ENCODE measurements at places on chromosomes 7 and 10.

DNA sequence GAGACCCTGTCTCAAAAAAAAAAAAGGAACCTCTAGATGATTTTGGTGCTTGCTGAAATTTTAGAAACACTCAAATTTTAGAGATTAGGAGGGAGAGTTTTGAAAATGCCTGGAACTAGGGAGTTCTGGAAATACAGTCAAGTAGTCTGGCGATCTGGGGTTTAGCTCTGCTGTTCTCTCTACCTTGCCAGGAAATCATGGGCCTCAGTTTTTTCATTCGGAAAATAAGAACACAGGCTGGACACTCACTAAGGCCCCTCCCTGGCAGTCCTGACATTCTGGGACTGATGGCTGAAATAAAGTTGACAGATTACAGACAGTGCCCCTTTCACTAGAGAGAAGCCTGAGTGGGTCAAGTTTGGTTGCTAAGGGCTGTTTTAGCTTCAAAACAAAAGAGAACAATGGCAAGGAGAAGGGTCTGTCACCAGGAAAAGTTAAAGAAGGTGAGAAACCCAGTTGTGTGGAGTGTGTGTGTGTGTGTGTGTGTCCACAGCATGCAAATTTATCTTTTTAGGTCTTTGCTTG lies 25.0 kb upstream of the CALN1 start:
- no peak for DNase-seq

DNA sequence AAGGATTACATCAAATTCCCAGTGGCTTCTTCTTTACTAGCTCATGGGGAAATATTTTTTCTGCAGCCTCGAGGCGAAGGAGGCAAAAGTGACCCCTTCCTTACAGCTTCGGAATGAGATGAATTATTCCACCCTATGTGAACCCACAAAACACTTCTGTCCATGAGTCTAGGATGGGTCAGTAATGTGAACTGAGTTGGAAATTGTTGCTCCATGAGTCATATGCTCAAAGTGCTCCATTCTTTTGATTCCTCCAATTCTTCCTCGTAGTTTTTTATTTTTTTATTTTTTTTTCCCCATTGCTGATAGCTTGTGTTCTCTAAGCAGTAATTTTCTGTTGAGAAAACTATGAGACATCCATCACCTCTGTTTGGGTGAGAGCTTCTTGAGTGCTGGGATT lies 31.7 kb upstream of the FAM204A start:
- no peak for DNase-seq

GRCh38 chr7:132115028-132115427 lies 461.2 kb downstream of the PLXNA4 start:
- DNase-seq: no peak

GRCh38 chr10:63574011-63574410 lies 52.8 kb downstream of the REEP3 start:
- no peak for DNase-seq

DNA sequence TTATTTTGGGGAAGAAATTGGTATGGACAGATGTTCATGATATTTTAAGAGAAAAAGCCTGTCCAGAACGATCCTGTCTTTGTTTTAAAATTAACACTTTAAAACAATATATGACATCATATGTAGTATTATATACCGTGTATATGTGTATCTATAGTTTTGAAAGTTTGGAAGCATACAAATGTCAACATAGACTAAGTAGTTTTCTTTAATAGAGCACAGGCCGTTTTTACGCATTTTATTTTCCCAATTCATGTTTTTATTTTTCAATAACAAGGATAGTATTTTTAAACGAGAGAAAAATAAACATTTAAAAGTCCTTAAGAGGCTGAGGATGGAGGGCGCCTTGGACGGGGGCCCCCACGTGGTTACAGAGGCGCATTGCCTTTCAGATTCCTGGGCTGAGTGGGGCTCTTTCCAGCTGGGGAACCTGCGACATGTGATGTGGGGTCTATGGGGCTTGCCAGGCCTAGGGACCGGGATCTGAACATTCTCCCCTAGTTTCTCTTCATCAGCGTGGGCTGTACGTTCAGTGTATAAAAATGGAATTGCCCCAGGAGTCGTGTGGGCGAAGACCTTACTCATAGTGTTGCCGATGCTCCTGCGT lies 127.8 kb upstream of the ZNF746 start:
- DNase-seq: peak; percentile 62

GRCh38 chr10:108452533-108452932 lies 1288.0 kb upstream of the SORCS1 start:
- no peak for DNase-seq

DNA sequence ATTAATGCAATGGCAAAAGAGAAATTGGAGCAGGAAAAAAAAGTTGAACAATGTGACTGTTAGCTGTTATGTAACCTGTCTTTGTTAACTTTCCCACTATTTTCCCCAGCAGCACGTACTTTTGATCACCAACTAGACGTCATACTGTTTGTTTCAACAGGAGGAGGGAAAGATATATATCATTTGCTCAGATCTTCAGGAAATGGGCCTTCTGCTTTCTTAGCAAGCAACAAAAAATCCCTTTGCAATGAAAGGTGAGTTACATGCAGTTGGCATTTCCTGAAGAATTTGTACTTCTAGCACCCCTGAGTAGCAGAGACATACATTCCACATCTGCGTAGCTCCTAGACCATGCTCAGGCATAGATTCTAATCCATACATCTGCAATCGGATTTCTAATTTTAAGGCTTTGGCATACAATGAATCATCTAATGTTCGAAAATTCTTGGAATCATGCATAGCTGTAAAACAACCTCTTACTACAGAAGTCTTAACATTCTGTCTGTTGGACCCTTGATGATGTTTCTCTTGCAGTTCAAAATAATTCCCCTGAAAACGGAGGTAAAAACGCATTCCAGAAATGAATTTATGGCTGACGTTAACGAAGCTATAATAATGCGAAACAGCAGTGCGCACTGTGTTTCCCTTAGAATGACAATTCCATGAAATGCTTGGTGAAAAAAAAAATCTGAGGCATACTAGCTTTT lies 286.9 kb upstream of the MGMT start:
- DNase-seq: no peak

DNA sequence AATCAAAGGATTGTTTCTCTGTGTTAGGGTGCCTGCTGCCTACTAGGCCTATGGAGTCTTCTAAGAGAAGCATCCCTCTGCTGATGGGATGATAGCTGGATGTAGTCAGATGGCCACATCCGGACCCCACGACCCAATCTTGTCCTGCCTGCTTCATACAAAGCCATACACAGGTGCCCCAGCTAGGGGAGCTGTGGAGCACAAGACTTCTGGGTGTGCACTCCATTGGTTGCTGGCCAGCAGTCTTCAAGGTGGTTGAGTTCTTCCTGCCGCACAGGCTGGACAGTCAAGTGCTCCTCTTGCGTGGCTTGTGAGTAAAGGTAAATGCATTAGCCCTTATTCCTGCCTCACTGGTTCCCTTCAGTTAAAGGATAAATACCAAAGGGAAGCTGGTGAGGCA lies 120.2 kb downstream of the TEX36 start:
- DNase-seq: no peak

GRCh38 chr10:25912866-25913265 lies 21.2 kb upstream of the MYO3A start:
- no peak for DNase-seq

- no peak for DNase-seq
Observed at GRCh38 chr10:96292971-96293920, 11.0 kb upstream of the DNTT start.

- DNase-seq: peak; percentile 11
Observed at GRCh38 chr10:43594944-43595589, 11.2 kb upstream of the ZNF485 start.

DNA sequence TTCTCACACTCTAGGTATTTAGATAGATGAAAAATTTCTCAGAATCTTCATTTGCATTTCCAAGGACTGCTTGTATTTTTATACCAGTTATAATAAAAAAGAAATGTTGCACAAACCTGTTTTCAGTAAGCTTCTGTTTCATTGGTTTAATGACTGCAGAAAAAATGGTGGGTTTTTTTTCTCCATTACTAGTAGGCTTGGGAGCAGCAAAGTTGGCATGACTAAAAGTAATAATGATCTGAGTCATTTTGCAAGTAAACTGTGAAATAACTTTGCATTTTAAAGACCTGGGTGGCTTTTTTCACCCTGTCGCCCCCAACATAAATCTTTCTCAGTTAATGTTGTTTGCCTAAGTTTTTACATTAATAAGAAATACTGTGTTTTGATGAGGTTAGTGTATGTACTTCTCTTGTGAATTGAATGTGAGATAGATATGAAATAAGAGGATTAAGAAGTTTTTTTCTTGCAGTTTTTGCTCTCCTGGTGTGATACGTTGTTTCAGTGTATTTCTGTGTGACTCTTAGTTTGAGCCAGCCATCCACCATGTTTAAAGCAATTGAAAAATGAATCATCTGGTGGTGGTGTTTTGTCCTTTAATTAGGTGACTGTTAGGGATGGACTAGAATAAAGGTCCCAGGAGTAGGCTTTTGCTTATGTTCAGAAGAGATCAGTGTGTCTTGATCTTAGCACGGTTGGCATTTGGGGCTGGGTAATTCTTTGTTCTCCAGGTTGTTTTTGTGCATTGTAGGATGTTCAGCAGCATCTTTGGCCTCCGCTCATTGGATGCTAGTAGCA lies 1.8 kb downstream of the GNAI1 start:
- DNase-seq: no peak

- no peak for DNase-seq
Observed at GRCh38 chr10:62959553-62959952, 143.4 kb upstream of the EGR2 start.

DNA sequence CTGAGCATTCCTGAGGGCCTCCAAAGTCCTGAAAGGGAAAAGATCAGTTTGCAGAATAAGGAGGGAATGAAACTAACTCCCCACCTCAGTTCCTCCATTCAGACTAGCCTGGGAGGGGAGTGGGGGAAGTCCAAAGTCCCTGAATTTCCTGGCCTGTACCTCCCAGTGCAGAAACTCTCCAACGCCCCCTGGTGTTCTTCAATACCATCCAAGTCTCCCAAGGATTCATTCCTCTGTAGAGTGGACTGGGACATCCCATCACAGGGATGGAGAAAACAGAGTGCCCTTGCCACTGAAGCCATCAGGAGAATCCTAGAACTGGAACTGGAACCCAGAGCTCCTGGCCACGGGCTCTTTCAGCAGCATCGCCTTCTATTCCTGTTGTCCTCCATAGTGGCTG lies 1.6 kb upstream of the COL13A1 start:
- DNase-seq: no peak

DNA sequence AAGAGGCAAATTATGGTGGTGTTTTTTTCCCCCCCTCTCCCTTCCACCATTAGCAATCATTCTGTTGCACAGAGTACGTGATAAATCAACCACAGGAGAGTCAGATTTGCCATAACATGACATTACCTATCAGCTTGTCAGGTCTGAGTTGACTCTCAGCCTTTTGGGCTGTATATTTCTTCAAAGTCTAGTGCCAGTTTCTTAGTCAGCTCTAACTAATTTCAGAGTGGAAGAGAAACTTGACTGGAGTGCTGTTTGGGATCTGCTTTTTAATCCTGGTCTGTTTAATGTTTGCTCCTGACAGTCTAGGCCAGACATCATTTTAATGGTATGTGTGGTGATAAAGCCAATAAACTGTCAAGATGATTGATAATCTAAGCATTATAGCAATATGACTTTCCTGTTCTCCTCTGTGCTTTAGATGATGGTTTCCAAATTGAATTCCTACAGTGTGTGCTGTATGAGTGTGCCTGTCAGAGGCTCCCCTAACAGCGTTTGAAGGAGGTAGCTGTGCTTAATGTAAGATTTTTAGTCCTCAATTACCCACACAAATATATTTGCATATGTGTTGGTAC lies 76.9 kb downstream of the LRMDA start:
- DNase-seq: no peak

- DNase-seq: no peak
Observed at GRCh38 chr10:100628061-100628460, 92.3 kb downstream of the HIF1AN start.

- no peak for DNase-seq
Observed at GRCh38 chr10:86443069-86443468, 76.5 kb upstream of the GRID1 start.

- DNase-seq: no peak
Observed at GRCh38 chr10:18713077-18713476, 53.8 kb downstream of the ARL5B start.

DNA sequence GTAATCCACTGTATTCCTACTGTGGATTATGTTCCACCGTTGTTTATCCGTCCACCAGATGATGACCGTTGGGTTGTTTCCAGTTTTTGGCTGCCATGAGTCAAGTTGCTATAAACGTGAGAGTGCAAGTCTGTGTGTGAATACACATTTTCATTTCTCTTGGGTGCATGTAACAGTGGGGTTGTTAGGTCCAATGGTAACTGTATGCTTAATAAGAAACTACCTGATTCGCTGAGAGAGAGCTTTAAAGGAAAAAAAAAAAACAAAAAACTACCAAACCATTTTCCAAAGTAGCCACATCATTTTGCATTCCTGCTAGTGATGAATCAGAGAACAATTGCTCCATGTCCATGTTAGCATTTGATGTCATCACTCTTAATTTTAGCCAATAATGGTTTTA lies 15.9 kb downstream of the UBN2 start:
- DNase-seq: no peak

DNA sequence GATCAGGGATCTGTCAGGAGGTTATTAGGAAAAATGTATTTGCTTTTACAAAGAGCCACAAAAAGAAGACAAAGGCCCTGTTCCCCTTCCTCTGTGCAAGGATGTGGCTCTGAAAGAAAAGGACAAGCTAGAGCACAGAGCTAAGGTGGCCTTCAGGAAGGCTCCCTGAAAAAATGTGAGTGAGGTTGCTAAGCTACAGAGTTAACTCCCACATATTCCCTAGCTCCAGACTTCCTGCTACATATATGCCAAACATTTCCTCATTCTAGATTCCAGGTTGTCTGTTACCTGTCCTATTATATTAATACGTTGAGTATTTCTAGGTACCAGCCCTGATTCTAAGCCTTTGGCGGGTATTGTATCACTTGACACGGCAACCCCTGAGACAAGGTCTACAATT lies 369.0 kb downstream of the PARD3 start:
- DNase-seq: no peak

DNA sequence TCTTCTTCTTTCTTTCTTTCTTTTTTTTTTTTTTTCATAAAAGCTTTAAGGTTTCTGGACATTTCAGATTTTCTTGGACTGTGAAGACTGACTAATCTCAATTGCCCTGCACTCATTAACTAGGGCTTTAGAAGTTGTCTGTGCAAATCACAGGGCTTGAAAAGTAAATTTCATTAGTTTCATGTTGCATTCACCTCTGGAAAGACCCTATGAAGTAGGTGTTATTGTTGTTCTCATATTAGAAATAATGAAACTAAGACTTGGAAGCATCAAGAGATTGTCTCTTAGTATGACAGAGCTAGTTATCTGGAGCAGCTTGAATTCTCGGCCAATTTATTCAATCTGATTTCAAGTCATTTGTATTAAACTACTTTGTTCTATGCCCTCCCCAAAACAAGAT lies 28.2 kb upstream of the SEMA3D start:
- no peak for DNase-seq
